Activated CD8-positive, alpha-beta memory T cell treated with anti-CD3 and anti-CD28 coated beads, Interleukin-2, amount 10 ng/mL, durations not matched to agents 7 days and 5 days (primary cell): ENCODE measurements at places on chromosomes 2 and 18. TPM values are rescaled to one million over a fixed set of nuclear protein-coding genes. Genes with fewer than 3 reads are reported as not detected.

Gene SCYGR5
- not detected for total RNA-seq

Gene NXPH2
- total RNA-seq = not detected

Gene WDFY1
- total RNA-seq = 55.0 TPM

Gene NOL4
- total RNA-seq = not detected

Gene HOXD10
- total RNA-seq = not detected

Gene SIGLEC15
- total RNA-seq = not detected

Gene B3GNT7
- total RNA-seq = 0.47 TPM

DNA sequence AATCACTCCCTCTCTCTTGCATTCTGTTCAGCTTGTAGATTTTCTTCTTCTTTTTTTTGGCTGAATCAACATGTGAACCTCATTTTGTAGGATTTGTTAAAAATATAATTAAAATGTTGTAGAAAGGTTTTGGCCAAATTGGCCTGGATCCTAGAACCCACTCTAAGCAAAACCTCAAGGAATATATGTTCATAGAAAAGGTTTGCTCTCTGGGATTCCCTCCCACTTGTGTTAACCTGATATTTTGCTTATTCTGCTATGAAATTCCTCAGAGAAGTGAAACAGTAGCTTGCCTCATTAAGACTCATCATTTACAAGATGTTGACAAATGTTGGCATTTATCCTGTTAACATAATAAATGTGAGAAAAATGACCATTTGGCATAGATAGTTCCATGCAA lies 456.7 kb downstream of the TMEM182 start:
- no peak overlapping the region for H3K4me3 ChIP-seq
- no peaks in the 10 kb centered on the region for H3K36me3 ChIP-seq
- no peaks in the 10 kb centered on the region for H3K27me3 ChIP-seq
- H3K4me1 ChIP-seq = no peaks in the 10 kb centered on the region
- no peak for DNase-seq
- H3K27ac ChIP-seq = no peak overlapping the region

DNA sequence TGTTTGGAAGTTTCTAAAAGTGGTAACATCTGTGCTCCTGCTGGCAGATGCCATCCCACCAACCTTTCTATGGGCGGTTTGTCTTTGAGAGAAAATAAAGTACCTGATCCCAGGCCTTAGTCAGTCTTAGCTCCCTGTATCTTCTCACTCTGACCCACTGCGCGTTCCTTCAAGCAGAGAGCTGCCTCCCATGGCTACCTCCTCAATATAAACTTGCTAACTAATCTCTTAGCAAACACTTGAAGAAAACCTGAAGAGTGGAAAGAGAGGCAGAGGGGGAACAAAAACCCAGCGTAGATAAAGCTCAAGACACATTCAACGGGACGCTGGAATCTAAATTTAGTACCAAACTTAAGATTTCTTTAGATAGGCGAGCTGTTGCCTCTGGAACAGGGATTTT lies 17.6 kb downstream of the ZEB2 start:
- no peak for DNase-seq
- peaks cover 37% of the 10 kb centered on the region for H3K4me1 ChIP-seq
- no peaks in the 10 kb centered on the region for H3K27me3 ChIP-seq
- peaks cover 19% of the 10 kb centered on the region for H3K36me3 ChIP-seq
- H3K4me3 ChIP-seq = no peak overlapping the region
- H3K27ac ChIP-seq = no peak overlapping the region

DNA sequence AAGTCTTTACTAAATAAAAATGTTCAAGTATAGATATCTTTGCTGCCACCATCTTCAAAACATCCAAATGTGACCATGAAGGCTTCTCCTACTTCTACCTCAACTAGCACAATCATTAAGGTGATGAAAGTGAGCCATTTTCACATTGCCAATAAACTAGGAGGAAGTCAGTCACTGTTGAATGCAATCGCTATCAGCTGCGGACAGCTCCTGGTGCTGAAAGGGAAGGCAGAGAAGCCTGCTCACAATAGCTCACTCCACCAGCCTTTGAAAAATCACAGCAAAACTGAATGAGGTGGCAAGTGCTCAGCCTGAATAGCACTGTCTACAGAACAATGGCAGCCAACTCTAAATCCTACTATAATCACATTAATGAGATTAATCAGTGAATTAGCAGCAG lies 2.2 kb downstream of the MYT1L start:
- no peak for DNase-seq
- no peaks in the 10 kb centered on the region for H3K4me1 ChIP-seq
- H3K27me3 ChIP-seq = no peaks in the 10 kb centered on the region
- no peak overlapping the region for H3K27ac ChIP-seq

DNA sequence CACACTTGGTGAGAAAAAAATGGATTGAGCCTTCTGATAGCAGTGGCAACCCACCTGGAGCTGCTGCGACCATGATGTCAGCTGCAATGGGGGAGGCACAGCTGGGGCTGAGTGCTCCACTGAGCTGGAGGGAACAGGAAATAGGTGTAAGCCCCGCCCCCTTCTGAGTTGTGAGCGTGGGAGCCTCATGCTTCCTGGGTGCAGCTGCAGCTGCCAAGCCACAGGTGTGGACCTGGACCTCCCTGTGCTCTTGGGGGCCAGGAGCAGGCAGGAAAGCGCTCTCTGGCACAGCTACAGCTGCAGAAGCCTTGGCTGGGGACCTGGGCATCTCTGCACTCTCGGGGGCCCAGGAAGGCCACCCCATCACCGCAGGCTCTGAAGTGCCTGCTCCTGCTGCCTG lies 970.6 kb downstream of the DCDC2C start:
- H3K27ac ChIP-seq = no peak overlapping the region
- H3K4me3 ChIP-seq = no peak overlapping the region
- no peaks in the 10 kb centered on the region for H3K36me3 ChIP-seq
- no peak for DNase-seq
- H3K27me3 ChIP-seq = no peaks in the 10 kb centered on the region

DNA sequence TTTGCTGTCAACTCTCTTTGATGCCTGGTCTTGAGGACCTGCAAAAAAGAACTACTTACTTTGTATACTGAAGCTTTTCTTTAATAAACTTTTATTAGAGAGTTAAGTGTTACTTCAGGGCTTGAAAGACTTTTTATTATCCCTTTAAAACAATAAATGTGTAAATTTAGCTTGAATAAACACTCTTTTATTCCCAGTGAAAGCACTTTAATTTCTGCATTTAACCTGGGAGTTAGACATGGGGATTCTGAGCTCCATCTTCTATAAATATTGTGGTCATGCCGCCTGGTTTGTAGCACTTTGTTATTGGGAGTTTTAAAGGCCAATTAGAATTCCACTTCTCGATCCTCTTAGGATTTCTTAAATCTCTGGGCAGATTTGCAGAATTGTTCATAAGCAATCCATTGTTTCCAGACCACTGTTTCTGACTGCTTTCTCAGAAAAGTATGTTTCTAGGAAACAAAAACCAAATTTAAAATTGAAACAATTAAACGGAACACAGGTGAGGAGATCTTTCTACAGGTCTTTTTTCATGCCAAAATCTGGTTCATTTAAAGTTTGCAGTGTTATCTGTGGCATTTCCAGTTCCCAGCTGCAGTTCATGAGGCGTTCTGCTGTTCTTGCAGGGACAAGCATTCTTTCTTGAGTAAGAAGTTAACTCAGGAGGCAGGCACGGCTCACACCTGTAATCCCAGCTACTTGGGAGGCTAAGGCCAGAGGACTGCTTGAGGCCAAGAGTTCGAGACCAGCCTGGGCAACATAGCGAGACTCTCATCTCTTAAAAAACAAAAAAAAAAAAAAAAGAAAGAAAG lies 18.1 kb upstream of the E2F6 start:
- peaks cover 63% of the 10 kb centered on the region for H3K27me3 ChIP-seq
- no peak overlapping the region for H3K27ac ChIP-seq
- DNase-seq = no peak
- H3K36me3 ChIP-seq = peaks cover 2% of the 10 kb centered on the region
- no peak overlapping the region for H3K4me3 ChIP-seq
- peaks cover 4% of the 10 kb centered on the region for H3K4me1 ChIP-seq

DNA sequence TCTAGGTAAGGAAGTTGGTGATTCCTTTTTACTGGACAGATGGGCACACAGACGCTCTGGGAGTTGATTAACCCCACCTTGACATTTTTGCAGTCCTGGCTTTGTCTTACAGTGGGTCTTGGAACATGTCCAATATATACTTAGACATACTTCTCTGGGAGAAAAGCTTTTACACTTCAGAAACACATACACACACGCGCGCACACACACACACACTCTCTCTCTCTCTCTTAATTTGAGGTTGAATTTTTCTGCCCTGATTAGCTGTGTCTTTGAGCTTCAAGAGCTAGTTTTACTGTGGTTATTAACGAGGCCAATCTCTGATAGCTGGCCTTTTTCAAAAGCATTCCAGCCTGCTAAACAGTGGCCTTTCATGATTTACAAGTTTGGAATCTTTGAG lies 215.0 kb downstream of the MYCN start:
- no peaks in the 10 kb centered on the region for H3K4me1 ChIP-seq
- no peak for DNase-seq
- no peaks in the 10 kb centered on the region for H3K36me3 ChIP-seq
- no peak overlapping the region for H3K27ac ChIP-seq
- no peak overlapping the region for H3K4me3 ChIP-seq
- H3K27me3 ChIP-seq = no peaks in the 10 kb centered on the region

GRCh38 chr2:65765376-65765775 lies 333.0 kb upstream of the SPRED2 start:
- no peaks in the 10 kb centered on the region for H3K27me3 ChIP-seq
- no peak for DNase-seq
- no peak overlapping the region for H3K27ac ChIP-seq
- H3K36me3 ChIP-seq = no peaks in the 10 kb centered on the region
- H3K4me1 ChIP-seq = no peaks in the 10 kb centered on the region

DNA sequence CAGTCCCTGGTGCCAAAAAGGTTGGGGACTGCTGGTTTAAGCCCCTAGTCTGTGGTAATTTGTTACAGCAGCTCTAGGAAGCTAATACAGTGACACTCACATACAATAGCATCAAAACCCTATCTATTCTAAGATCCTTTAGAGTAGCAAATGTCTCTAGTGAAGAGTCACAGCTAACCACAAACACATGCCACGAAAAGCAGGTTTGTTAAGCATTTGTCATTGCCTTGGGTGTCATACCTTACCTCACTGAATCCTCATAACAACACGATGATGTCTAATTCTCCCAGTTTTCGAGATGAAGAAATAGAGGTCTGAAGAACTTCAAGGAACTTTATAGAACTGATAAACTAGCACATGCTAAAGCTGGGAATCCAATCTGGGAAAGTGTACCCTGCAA lies 29.6 kb upstream of the RNF152 start:
- peaks cover 20% of the 10 kb centered on the region for H3K4me1 ChIP-seq
- H3K36me3 ChIP-seq = no peaks in the 10 kb centered on the region
- DNase-seq = no peak
- peaks cover 18% of the 10 kb centered on the region for H3K27me3 ChIP-seq

GRCh38 chr2:105125428-105125827 lies 87.6 kb downstream of the MRPS9 start:
- H3K36me3 ChIP-seq = no peaks in the 10 kb centered on the region
- DNase-seq = no peak
- H3K27ac ChIP-seq = no peak overlapping the region
- no peak overlapping the region for H3K4me3 ChIP-seq
- H3K4me1 ChIP-seq = peaks cover 5% of the 10 kb centered on the region

GRCh38 chr2:69244882-69245281 lies 142.1 kb downstream of the GFPT1 start:
- no peaks in the 10 kb centered on the region for H3K36me3 ChIP-seq
- no peak overlapping the region for H3K4me3 ChIP-seq
- H3K4me1 ChIP-seq = no peaks in the 10 kb centered on the region
- H3K27ac ChIP-seq = no peak overlapping the region
- H3K27me3 ChIP-seq = peaks cover 41% of the 10 kb centered on the region
- no peak for DNase-seq

- H3K36me3 ChIP-seq = peaks cover 46% of the 10 kb centered on the region
- no peak overlapping the region for H3K27ac ChIP-seq
- no peak overlapping the region for H3K4me3 ChIP-seq
- H3K4me1 ChIP-seq = peaks cover 21% of the 10 kb centered on the region
- H3K27me3 ChIP-seq = no peaks in the 10 kb centered on the region
Observed at GRCh38 chr2:131063501-131064283, 29.6 kb downstream of the FAM168B start.

DNA sequence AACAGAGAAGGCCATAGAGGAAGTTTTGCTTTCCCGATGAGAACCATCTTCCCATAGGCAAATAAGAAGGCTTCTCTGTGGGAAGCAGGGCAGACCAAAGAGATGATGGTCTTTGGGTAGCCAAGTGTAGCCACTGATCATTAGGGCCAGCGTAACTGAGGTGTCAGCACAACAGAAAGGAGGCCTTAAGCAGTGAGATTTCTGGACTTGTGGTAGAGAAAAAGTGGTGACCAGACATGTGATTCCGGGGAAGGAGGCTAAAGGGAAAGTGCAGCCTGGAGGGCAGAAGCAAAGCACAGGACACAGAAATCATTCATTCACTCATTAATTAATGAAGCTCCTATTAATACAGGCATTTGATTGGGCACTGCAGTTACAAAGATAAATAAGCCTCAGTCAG lies 15.4 kb downstream of the EVA1A start:
- peaks cover 11% of the 10 kb centered on the region for H3K27me3 ChIP-seq
- no peak for DNase-seq
- no peak overlapping the region for H3K4me3 ChIP-seq
- H3K4me1 ChIP-seq = no peaks in the 10 kb centered on the region
- no peaks in the 10 kb centered on the region for H3K36me3 ChIP-seq

DNA sequence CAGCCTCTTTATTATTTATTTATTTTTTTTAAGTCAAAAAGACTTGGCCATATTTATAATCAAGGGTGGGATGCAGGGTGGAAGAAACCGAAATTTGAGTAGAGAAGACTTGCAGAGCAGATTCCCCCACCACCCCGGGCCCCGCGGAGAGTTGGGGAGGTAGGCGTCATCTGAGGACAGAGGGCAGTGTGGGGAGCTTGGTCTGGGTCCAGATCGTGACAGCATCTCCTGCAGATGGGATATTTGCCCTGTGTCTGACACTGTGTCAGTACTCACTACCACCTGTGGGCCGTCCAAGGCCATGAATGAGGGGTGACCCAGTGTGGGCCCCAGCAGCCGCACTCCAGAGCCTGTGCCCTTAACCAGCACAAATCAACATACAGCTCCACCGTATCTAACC lies 10.5 kb upstream of the PRELID3A start:
- peaks cover 6% of the 10 kb centered on the region for H3K4me1 ChIP-seq
- no peak for DNase-seq
- H3K27ac ChIP-seq = no peak overlapping the region
- H3K36me3 ChIP-seq = no peaks in the 10 kb centered on the region
- peaks cover 29% of the 10 kb centered on the region for H3K27me3 ChIP-seq

GRCh38 chr2:2296400-2296799 lies 34.7 kb downstream of the MYT1L start:
- DNase-seq = no peak
- no peak overlapping the region for H3K27ac ChIP-seq

DNA sequence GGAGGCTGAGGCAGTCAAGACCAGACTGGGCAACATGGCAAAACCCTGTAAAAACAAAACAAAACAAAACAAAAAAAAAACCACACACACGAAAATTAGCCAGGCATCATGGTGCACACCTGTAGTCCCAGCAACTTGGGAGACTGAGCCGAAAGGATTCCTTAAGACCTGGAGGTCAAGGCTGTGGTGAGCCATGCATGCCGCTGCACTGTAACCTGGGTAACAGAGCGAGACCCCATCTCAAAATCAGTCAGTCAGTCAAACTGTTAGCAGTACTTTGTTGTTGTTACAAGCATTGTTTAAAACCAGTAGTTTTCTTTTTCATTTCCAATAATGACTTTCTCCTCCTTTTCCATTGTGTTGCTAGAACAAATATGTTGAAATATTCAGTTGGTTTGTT lies 21.7 kb downstream of the EPB41L5 start:
- DNase-seq = no peak
- no peaks in the 10 kb centered on the region for H3K36me3 ChIP-seq
- H3K27me3 ChIP-seq = no peaks in the 10 kb centered on the region
- H3K4me3 ChIP-seq = no peak overlapping the region
- no peaks in the 10 kb centered on the region for H3K4me1 ChIP-seq
